GM12892 (cell line): ENCODE measurements at places on chromosomes 6 and 20.
A peak's percentile ranks its signal among the peaks of the same experiment; 100 is the strongest.

GRCh38 chr6:125164696-125165095 is 11.1 kb downstream of the TPD52L1 start:
- no peak for DNase-seq

GRCh38 chr6:9295644-9296043 is 860.3 kb upstream of the SLC35B3 start:
- DNase-seq: no peak

DNA sequence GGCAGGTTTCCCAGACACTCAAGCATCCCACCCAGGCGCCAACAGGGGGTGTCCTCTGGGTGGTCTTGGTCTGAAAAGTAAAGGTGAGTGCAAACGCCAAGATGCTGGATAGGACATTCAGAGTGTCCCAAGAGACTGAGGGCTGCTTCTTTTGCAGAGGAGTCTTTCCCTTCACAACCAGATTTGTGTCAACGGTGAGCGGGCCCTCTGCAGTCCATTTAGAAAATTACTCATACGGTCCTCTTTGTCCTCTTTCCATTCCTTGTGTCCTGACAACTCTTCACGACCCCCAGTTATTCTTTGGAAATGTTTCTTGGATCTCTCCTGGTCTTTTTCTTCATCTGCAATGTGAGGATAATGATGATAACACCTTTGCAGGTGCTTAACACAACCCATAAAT is 257.8 kb downstream of the CDC5L start:
- DNase-seq: no peak

GRCh38 chr6:145373826-145374225 is 361.5 kb downstream of the EPM2A start:
- no peak for DNase-seq

- DNase-seq: no peak
Measured at GRCh38 chr6:13763740-13764381, 50.5 kb downstream of the MCUR1 start.

DNA sequence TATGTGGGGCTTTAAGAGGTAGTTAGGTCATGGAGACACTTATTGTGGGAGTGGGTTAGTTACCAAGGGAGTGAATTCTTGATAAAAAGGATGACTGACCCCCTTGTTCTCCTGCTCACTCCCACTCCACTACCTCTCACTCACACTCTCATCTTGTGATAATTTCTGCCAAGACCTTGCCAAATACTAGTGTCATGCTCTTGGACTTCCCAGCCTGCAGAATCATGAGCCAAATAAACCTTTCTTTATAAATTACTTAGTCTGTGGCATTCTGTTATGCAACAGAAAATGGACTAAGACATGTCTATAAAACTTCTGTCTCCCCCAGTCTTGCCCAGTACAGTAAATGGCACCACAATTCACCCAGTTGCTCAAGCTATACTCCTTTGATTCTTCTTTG is 93.3 kb downstream of the COL21A1 start:
- DNase-seq: no peak

DNA sequence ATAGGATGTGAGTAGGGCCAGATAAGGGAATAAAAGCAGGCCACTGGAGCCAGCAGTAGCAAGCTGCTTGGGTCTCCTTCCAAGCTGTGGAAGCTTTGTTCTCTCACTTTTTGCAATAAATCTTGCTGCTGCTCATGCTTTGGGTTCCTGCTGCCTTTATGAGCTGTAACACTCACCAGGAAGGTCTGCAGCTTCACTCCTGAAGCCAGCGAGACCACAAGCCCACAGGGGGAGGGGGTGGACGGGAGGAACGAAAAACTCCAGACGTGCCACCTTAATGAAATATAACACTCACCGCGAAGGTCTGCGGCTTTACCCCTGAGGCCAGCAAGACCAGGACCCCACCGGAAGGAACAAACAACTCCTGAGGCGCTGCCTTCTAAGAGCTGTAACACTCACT is 1324.4 kb upstream of the EYS start:
- DNase-seq: no peak

DNA sequence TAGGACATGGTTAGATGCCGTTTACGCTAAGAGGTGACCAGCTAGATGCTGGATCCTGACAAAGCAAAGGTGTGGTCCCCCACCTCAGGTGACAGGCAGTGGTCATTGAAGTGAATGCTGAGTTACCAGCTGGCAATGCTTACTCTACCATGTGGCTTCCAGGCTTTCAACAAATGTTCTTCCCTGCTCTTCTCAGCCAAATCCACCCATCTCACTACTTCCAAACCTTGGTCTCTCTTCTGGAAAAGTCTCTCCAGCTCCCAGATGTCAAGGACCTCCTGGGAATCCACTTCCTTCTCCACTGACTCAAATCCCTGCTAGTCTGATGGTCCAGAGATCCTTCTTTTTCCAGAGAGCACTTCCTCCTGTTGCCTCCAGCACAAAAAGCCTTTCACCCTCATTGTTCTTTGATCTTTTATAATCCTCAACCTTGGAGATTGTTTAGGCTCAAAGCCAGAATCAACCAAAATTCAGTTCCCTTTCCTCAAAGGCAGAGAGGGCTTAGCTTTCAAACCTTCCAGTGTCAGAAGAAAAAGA is 228.0 kb downstream of the ZNF217 start:
- DNase-seq: no peak

- DNase-seq: peak; percentile 96
Measured at GRCh38 chr6:29748391-29749307, 25.4 kb downstream of the HLA-F start.

- DNase-seq: no peak
Measured at GRCh38 chr20:16514140-16514539, 59.1 kb downstream of the KIF16B start.

DNA sequence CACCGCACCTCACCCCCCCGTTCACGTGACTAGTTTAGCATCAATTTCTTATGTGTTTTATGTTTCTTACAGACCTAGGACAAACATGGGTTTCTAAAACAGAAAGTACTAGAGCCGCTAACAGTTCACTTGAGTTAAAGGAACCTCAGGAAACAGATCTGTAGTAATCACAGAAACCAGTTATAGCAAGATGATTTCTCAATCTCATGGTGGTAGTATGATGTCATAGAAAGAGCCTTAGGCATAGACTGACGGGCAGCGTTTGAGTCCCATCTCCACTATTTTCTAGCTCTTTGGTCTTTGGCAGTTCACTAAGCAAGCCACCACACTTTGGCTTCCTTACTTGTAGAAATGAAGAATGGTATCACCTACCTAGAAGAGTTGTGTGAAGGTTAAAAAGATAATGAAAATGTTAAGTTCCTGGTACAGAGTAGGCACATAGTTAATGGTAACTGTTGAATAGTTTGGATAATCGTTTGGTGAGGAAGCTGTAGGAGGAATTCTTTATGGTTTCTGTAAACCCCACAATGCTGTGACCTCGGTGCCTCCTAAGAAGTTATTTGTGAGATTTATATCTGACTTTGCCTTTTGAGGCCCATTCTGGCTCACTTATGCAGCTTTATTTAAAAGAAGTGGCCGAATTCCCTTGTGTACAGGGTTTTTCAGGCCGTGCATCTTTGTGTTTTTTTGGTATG is 21.3 kb downstream of the CTNNBL1 start:
- no peak for DNase-seq

GRCh38 chr6:21149470-21149869 is 444.1 kb upstream of the SOX4 start:
- DNase-seq: no peak

- no peak for DNase-seq
Measured at GRCh38 chr6:112874881-112875280, 527.8 kb downstream of the RFPL4B start.

- DNase-seq: no peak
Measured at GRCh38 chr6:117444600-117444999, 18.9 kb upstream of the ROS1 start.

GRCh38 chr6:61538801-61539200 is 747.2 kb downstream of the KHDRBS2 start:
- DNase-seq: no peak

GRCh38 chr20:11544029-11544678 is 373.5 kb upstream of the BTBD3 start:
- no peak for DNase-seq

GRCh38 chr6:54958446-54958845 is 111.9 kb downstream of the FAM83B start:
- DNase-seq: no peak

GRCh38 chr6:3137057-3137777 is 18.7 kb downstream of the BPHL start:
- DNase-seq: no peak

DNA sequence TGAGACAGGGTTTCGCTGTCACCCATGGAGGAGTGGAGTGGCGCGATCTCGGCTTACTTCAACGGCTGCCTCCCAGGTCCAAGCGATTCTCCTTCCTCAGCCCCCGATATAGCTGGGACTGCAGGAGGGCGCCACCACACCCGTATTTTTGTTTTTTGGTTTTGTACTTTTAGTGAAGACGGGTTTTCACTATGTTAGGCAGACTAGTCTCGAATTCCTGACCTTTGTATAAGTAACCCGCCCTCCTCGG is 115.4 kb upstream of the BTN3A2 start:
- DNase-seq: no peak

DNA sequence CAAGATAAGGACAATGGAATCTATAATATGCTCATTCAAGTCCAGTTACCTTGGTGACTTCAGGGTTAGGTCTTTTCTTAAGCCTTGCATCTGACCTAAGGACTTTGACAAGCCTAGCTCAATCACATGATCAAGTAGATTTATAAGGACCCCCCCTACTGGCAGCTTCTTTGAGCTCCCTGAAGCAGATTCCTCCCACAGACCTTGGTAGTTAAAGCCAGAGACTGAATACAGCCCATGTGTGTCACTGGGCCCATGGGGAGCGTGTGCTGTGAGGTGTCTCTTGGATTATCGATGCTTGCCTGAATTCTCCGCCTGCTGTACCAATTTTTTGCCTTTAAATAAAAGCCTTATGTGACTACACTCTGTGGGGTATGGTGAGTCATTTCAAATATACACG is 372.7 kb upstream of the RGS17 start:
- no peak for DNase-seq
